ENCODE measurements at places on chromosomes 11 and 22.

- no peak for DNase-seq
These were observed 64.5 kb upstream of the PHOX2A start for GRCh38 chr11:72308226-72309073.

GRCh38 chr22:46673205-46673604 is 53.0 kb downstream of the GRAMD4 start:
- DNase-seq = no peak

DNA sequence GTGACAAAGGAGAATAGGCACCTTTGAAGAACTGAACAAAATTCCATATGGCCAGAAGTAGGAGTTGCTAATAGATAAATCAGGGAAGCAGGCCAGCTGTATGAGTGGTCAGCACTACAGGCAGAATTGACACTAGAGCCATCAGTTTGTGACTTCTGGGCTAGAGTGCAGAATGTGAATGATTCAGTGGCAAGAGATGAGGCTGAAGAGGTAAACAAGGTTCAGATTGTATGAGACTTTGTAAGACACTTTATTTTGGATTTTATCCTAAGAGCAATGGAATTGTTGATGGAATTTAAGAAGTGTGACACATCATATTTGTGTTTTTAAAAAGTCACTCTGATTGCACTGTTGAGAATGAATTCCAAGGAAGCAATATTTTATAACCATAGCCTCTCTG is 12.9 kb downstream of the BIRC3 start:
- DNase-seq = no peak

GRCh38 chr11:63573881-63574855 is 11.0 kb upstream of the PLAAT2 start:
- no peak for DNase-seq

- DNase-seq = no peak
These were observed 730 bp upstream of the TNNI2 start for GRCh38 chr11:1838077-1838425.

Data from cerebellar nuclear complex (tissue), 1 donor.